GM12878 (cell line): ENCODE measurements at places on chromosomes 1 and 21. TPM values are rescaled to one million over a fixed set of nuclear protein-coding genes. Genes with fewer than 3 reads are reported as not detected.

Gene EPHA2
- 0.37 and 0.48 TPM in 2 replicates for polyA plus RNA-seq

Gene PDPN
- not detected in 2 replicates for polyA plus RNA-seq

Gene PLEKHN1
- polyA plus RNA-seq: 0.11 TPM in 1 of 2 replicates, not detected in the other

Gene CYP4A22
- polyA plus RNA-seq: not detected in 2 replicates

Gene DISP3
- polyA plus RNA-seq: 0.10 TPM in 1 of 2 replicates, not detected in the other

Gene KLF17
- polyA plus RNA-seq: not detected in 2 replicates
